ENCODE measurements at places on chromosomes 5 and 9. TPM values are rescaled to one million over a fixed set of nuclear protein-coding genes. Genes with fewer than 3 reads are reported as not detected.

PRDM9 gene
- not detected for total RNA-seq

GRCh38 chr5:116273448-116274242 is 188.8 kb downstream of the COMMD10 start:
- H3K27me3 ChIP-seq, result no peaks in the 10 kb centered on the region
- no peaks in the 10 kb centered on the region for H3K4me1 ChIP-seq
- no peak overlapping the region for H3K27ac ChIP-seq
- no peak for DNase-seq

GRCh38 chr5:169139480-169140050 is 161.4 kb downstream of the SLIT3 start:
- no peak overlapping the region for H3K4me3 ChIP-seq
- H3K27ac ChIP-seq, result no peak overlapping the region
- H3K27me3 ChIP-seq, result no peaks in the 10 kb centered on the region
- no peaks in the 10 kb centered on the region for H3K36me3 ChIP-seq
- no peaks in the 10 kb centered on the region for H3K4me1 ChIP-seq
- DNase-seq, result no peak

- no peak overlapping the region for H3K4me3 ChIP-seq
- no peaks in the 10 kb centered on the region for H3K27me3 ChIP-seq
- H3K36me3 ChIP-seq, result no peaks in the 10 kb centered on the region
- no peak for DNase-seq
- H3K27ac ChIP-seq, result no peak overlapping the region
- H3K4me1 ChIP-seq, result no peaks in the 10 kb centered on the region
Observed at GRCh38 chr5:29229461-29229860, 1964.0 kb upstream of the CDH6 start.

GRCh38 chr9:34292552-34292951 is 36.5 kb downstream of the KIF24 start:
- no peak overlapping the region for H3K4me3 ChIP-seq
- no peak for DNase-seq
- peaks cover 4% of the 10 kb centered on the region for H3K36me3 ChIP-seq
- no peak overlapping the region for H3K27ac ChIP-seq

GRCh38 chr9:125752070-125752628 is 5.0 kb downstream of the PBX3 start:
- peak overlapping the region; percentile 29 for H3K4me3 ChIP-seq
- H3K36me3 ChIP-seq, result peaks cover 2% of the 10 kb centered on the region
- no peaks in the 10 kb centered on the region for H3K27me3 ChIP-seq
- H3K4me1 ChIP-seq, result peaks cover 66% of the 10 kb centered on the region
- H3K27ac ChIP-seq, result no peak overlapping the region

F2R gene
- 42.4 TPM for total RNA-seq

GRCh38 chr5:86143837-86144236 is 473.9 kb upstream of the COX7C start:
- H3K4me1 ChIP-seq, result no peaks in the 10 kb centered on the region
- no peak overlapping the region for H3K27ac ChIP-seq
- no peaks in the 10 kb centered on the region for H3K27me3 ChIP-seq
- DNase-seq, result no peak

DNA sequence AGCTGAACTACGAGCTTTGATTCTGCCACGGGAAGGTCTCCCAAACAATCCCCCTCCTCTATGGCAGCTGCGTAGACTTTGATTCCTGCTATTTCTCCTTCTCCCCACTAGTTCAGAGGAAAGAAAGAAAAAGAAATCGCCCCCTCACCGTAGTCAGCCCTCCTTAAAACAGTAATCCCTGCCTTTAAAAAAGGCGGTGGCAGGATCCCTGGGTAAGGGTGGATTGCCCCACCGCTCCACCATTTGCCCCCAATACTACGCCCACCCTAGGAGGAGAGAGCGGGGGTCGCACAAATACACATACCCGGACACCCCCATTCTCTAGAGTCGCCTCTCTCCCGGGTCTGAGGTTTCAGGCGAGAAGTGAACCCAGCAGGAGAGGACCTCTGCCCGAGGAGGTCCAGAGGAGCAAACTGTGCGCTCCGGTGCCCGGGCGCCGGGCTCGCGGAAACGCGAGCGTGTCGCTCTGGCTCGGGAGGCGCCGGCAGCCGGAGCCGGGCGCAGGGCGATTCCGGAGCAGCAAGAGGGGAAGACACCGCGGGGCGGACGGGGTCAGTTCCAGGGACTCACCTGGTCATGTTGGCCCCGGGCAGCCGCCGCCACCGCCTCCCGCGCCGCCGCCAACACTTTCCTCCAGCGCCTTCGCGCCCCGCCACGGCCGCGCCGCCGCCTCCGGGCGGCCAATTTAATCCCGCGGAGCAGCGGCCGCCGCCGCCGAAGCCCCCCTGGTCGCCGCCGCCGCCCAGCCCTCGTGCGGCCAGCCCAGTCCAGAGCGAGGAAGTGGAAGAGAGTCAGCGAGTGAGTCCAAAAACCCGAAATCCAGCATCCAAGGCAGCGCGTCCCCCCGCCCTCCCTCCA is 1057.7 kb upstream of the DMAC1 start:
- no peaks in the 10 kb centered on the region for H3K36me3 ChIP-seq
- no peak for DNase-seq
- peaks cover 54% of the 10 kb centered on the region for H3K4me1 ChIP-seq
- H3K4me3 ChIP-seq, result peak overlapping the region; percentile 96

DNA sequence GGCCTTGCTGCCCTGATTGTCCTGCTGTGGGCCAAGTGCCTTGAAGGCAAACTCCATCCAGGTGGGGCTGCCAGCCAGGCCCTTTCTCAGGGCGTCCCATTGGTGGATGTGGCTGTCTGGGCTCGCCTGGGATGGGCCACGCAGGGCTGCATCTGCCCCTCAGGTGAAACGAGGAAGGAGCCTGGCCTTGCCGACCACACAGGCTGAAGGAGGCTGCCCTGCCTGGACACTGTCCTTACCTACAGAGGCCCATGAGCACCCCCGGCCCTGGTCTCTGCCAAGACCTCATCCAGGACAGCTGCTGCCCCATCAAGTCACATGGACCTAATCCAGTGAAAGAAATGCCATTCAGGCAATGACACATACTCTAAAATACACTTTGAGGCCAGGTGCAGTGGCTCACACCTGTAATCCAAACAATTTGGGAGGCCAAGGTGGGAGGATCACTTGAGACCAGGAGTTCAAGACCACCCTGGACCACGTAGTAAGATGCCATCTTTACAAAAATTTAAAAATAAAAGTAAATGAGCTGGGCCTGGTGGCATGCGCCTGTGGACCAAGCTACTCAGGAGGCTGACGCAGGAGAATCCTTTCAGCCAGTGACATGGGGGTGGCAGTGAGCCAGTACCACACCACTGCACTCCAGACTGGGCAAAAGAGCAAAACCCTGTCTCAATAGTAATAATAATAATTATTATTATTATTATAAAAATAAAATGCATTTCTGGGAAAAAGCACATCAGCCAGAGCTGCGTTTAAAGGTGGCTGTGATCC is 33.9 kb downstream of the PNPLA7 start:
- H3K27me3 ChIP-seq, result no peaks in the 10 kb centered on the region
- H3K4me1 ChIP-seq, result no peaks in the 10 kb centered on the region
- H3K36me3 ChIP-seq, result no peaks in the 10 kb centered on the region
- H3K4me3 ChIP-seq, result no peak overlapping the region
- H3K27ac ChIP-seq, result no peak overlapping the region

TTLL11 gene
- total RNA-seq, result 9.1 TPM

PLPPR1 gene
- 4.7 TPM for total RNA-seq

DNA sequence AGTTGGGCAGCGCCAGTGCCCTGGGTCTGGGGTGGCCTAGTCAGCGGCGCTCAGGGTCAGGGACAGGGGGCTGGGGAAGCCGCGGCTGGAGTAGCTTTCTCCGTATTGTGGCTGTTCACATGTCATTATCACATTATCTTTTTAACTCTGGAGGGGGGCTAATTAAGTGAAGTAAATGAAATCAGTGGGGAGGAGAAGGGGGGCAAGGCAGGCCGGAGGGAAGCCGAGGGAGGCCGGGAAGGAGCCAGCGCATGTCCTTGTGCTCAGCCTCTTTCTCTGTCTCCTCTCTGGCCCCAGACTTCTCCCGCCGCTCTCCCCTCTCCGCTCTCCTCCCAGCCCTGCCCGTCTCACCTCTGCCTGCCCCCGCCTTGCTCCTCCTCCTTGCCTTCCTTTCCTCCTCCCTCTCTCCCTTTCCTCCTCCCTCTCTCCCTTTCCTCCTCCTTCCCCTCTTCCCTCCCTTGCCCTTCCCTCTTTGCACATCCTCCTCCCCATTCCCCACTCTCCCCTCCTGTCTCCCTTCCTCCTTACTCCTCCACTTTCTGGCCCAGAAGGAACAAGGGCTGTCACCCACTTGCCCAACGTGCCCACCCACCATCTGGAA is 38.7 kb downstream of the ASS1 start:
- DNase-seq, result no peak
- H3K27ac ChIP-seq, result no peak overlapping the region
- H3K4me1 ChIP-seq, result peaks cover 42% of the 10 kb centered on the region
- no peak overlapping the region for H3K4me3 ChIP-seq
- peaks cover 63% of the 10 kb centered on the region for H3K27me3 ChIP-seq
- no peaks in the 10 kb centered on the region for H3K36me3 ChIP-seq

OLFM1 gene
- 23.3 TPM for total RNA-seq

DNA sequence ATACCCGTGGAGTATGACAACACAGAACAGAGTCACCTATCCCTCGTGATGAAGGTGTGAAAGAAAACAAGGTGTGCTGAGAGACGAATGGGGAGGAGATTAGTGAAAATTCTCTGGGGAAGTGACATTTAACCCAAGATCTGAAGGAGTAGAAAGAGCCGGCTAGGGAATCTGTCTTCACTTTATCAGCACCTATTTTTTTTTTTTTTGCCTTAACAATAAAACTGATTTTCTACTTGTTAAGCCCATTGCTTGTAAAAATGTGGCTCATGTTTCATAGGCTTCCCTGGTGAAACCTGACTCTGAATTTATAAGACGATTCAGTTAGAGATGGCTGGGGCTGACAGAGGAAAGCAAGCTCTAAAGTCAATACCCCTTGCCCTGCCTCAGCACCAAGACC is 322.6 kb upstream of the MSX2 start:
- H3K4me1 ChIP-seq, result no peaks in the 10 kb centered on the region
- no peak overlapping the region for H3K4me3 ChIP-seq
- no peak for DNase-seq
- H3K36me3 ChIP-seq, result no peaks in the 10 kb centered on the region
- H3K27ac ChIP-seq, result no peak overlapping the region

- H3K4me1 ChIP-seq, result peaks cover 23% of the 10 kb centered on the region
- no peak overlapping the region for H3K4me3 ChIP-seq
- DNase-seq, result no peak
- peaks cover 3% of the 10 kb centered on the region for H3K36me3 ChIP-seq
- H3K27ac ChIP-seq, result peak overlapping the region; percentile 96
- no peaks in the 10 kb centered on the region for H3K27me3 ChIP-seq
Observed at GRCh38 chr9:105957830-105958229, 263.5 kb downstream of the TMEM38B start.

DNA sequence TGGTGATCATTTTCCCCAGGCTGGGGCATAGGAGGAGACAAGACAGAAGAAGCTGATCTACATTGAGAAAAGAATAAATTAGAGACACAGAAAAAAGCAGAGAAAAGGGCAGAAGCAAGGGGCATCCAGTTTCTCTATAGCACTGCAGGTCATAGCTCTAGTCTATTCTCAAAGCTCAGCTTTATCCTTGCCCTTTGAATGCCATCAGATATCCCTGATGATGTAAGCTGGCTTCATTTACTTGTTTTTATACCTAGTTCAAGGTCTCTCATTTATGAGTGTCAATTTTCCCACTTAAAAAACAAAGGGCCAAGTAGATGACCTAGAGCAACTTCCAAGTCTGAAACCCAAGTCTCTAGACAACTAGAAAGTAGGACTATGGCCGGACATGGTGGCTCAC is 32.7 kb downstream of the FBXO10 start:
- no peaks in the 10 kb centered on the region for H3K4me1 ChIP-seq
- peaks cover 13% of the 10 kb centered on the region for H3K36me3 ChIP-seq
- H3K27me3 ChIP-seq, result no peaks in the 10 kb centered on the region
- DNase-seq, result no peak
- no peak overlapping the region for H3K27ac ChIP-seq
- no peak overlapping the region for H3K4me3 ChIP-seq

GRCh38 chr5:12242950-12243888 is 339.0 kb upstream of the CTNND2 start:
- no peaks in the 10 kb centered on the region for H3K4me1 ChIP-seq
- DNase-seq, result no peak
- no peaks in the 10 kb centered on the region for H3K36me3 ChIP-seq
- H3K27ac ChIP-seq, result no peak overlapping the region
- no peaks in the 10 kb centered on the region for H3K27me3 ChIP-seq
- no peak overlapping the region for H3K4me3 ChIP-seq

ECSCR gene
- total RNA-seq, result not detected

DNA sequence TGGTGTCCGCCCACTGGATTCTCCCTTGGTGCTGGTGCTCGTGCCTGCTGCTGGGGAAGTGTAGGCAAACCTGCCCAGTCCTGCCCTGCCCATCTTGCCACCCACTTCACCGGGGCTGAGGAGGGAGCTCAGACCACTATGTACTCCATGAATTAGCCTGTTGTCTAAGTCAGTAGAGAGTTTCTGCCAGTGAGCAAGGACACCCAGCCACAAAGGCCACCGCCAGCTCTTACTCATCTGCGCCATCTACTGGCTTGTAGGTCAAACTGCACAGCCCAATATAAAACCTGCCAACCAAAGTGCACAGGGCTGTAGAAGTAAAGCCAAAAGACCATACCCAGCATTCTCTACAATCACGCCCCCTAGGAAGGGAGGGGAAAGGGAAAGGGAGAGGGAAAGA is 102.3 kb downstream of the GLIS3 start:
- H3K27ac ChIP-seq, result no peak overlapping the region
- no peaks in the 10 kb centered on the region for H3K4me1 ChIP-seq
- no peaks in the 10 kb centered on the region for H3K27me3 ChIP-seq
- peaks cover 39% of the 10 kb centered on the region for H3K36me3 ChIP-seq
- no peak overlapping the region for H3K4me3 ChIP-seq
- no peak for DNase-seq

DNA sequence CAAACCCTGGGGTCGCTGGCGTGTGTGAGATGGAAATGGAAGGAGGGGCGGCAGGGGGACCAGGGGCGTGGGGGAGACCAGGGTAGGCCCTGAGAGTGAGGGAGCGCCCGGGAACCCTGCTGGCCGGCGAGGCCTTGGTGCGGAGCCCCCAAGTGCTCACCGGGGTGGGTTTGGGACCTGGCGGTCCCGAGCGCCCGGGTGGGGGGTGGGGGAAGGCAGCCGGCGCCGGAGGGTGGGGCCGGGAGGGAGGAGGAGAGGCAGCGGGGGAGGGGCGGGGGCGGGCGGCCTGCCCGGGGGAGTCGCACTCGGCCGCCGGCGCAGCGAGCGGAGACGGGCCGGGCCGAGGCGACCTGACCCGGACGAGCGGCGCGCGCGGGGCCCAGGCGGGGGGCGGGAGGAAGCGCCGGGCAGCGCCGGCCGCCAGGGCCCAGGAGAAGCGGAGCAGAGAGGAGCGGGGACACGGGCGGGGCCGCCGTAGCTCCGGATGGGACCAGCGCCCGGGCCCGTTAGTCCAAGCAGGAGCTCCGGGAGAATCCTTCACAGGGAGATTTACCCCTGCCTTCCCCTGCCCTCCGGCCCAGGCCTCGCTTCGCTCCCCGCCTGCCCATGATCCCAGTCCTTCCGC is at the start of gene NPR2:
NPR2 (plus strand) TSS at position 295 of the 625 bp plus-strand sequence. CDS start 818 bp downstream, outside the sequence.
- peak within 1 kb of the TSS; percentile 90 for H3K4me3 ChIP-seq
- H3K27me3 ChIP-seq, result no peaks in the 10 kb centered on the region
- DNase-seq, result peak; percentile 23
- no peaks in the 10 kb centered on the region for H3K36me3 ChIP-seq
- H3K4me1 ChIP-seq, result peaks cover 27% of the 10 kb centered on the region
